ENCODE measurements at places on chromosomes 6 and 20.

DNA sequence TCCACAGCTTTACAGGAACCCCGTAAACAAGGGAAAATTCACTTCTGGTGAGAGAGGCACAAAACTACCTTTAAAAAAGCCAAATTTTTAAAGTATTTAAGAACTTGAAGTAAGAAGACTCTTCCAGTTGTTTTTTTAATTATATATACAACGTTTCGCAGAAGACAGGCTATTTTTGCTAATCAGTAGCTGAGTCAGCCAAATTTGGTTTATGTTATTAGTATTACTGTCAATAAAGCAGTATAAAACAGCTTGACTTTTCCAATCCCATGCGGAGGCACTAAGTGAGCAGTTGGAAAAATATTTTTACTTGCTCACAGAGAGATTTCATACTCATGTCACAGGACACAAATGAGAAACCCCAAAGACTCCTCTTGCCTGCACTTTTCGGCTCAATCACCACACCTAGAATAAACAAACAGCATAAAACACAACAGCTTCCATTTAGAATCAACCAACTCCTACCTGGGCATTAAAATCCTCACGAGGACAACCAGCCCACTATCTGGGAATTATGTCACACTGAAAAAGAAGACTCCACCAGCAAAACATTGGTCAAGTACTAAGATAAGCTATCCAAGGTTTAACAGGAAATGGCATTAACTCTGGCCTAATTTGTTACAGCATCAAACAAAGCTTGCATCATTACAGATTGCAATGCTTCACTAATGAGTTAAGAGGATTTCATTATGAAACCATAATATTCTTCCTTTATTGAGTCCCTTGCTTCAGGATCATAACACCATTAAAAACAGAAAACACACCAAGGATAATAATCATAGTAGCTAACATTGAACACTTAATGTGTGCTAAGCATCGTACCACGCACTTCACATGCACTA, 26.3 kb downstream of the ELOVL5 start:
- DNase-seq: no peak

DNA sequence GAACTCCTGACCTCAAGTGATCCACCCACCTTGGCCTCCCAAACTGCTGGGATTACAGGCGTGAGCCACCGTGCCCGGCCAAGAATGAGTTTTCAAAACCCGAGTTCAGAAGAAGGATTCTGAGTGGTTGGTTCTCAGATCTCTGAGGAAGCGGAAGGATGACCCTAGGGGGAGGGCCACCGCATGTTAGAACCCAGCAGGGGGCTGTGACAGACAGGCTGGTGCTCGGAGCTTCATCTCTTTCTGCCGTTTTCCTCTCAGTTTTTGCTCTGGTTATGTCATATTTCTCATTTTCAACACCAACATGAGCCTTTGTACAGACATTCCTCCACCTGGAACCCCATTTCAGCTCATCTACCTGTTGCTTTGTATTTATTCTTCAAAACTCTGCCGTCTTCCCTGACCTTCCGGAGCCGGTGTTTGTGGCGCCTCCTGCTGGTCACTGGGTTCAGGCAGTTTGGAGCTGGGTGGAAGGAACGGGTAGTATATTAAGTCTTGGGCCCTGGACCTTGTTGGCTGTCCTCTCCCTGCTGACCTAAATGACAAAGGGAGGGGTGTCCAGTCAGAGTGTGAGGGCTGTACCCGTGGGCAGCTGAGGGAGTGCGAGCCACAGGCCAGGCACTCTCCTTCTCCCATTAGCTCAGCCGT, at the start of gene DEFB123:
Gene DEFB123 (plus strand): TSS at position 621 of the 648 bp plus-strand sequence. CDS start 67 bp downstream, outside the sequence.
- DNase-seq: no peak

DNA sequence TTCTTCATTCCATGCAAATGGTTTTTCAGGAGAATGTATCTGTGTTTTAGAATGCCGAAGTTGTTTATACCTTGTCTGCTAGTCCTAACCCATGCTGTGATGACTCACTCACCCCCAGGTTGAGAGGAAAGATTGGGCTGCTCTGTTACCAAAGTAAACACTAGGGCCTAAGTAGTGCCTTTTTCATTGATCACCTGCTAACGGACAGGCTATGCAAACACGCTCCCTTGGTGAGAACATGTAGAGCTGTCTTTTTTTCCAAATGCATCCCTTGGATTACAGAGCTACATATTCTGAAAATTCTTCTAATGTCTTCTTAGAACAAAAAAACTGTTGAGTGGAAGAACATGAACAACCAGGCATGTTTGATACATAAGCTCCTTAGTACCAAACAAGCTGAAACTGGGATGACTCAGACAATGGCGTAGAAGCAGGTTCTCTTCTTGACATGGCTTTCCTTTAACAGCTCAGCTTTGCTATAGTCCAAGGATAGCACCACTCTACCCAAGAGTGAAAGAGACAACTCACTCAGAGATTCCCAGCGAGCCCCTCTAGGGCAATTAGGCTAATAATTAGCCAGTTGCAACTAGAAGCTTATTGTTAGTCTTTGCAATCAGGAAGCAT, 20.5 kb downstream of the PERP start:
- no peak for DNase-seq

DNA sequence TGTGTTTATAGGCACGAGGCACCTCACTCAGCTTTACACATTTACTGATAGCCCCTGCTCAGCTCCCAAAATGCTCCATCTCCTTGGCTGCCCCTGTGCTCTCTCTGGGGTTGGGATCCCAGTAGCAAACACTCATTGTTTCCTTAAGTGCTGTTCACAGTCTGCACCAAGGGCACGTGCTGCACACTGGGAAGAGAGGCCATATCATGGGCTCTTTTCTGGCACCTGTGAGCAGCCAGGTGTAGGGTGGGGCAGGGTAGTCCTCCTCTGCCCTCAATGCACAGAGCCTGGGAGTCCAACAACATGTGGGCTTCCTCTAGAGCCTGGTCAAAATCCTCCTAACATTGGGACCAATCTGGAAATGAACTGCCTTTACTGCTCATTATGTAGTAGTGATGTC, 67.9 kb downstream of the BANF2 start:
- DNase-seq: no peak

- no peak for DNase-seq
Measured at GRCh38 chr20:50563133-50563944, 53.2 kb downstream of the PTPN1 start.

DNA sequence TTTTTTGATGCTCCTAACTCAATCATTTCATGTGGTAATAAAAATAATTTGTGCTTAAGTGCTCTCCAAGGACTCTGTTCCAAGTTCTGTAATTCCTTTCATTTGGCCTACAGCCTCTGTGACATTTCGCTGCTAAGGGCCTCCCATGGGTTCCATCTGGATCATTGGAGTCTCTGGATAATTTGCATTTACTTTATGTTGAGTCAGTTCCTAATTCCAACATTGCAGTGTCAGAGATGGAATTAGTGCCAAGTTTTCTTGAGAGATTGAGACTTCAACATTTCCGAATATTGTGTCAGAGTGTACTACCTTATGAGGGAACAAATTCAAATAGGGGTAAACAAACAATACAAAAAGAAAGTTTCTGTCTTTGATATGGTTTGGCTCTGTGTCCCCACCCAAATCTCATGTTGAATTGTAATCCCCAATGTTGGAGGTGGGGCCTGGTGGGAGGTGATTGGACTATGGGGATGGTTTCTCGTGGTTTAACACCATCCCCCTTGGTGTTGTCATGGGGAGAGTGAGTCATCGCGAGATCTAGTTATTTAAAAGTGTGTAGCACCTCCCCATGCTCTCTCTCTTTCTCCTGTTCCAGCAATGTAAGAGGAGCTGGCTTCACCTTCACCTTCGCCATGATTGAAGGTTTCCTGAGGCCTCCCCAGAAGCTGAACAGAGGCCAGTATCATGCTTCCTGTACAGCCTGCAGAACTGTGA, 244.1 kb upstream of the TBX18 start:
- DNase-seq: peak; percentile 86

DNA sequence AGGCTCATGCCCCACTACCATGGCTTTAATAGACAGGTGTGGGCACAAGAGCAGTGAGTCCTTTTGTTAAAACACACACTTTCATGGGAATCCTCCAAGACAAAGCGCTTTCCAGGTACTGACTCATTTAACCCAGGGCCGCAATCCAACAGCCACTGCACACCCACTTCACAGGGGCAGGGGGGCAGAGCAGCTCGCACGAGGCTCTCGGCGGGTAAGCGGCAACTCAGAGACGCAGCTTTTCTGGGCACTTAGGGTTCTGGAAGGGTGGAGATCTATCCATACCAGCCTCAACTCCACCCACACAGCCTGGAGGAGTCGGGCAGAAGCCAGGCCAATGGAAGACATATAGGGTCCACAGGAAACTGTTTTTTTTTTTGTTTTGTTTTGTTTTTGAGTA, 28.6 kb downstream of the PSMG4 start:
- DNase-seq: no peak

DNA sequence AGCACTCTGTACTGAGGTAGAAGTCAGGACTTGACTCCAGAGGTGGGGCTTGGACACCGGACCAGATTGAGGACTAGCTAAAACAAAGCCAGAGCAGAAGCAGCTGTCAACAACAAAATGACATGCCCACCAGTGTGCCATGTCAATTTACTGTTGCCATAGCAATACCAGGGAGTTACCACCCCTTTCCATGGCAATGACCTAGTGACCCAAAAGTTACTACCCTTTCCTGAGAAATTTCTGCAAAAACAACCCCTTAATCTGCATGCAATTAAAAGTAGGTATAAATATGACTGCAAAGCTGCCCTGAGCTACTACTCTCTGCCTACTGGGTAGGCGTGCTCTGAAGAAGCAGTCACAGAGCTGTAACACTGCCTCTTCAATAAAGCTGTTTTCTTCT, 21.0 kb downstream of the MAP3K5 start:
- no peak for DNase-seq

DNA sequence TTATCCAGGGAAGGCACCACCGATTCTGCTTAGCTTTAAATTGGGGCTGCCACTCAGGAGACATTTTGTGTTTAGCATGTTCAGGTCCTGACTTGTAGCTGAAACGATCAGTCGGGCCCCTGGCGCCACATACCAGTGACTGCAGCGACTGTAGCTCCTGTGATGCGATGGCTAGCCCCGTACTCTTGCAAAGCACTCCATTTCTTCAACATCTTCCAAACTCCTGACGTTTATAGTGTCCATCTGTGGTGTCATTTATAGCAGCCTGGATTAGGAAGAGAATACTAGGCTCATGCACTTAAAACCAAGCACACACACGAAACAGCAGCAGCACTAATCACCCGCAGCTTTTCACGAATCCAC, 13.0 kb downstream of the POU3F2 start:
- DNase-seq: no peak

DNA sequence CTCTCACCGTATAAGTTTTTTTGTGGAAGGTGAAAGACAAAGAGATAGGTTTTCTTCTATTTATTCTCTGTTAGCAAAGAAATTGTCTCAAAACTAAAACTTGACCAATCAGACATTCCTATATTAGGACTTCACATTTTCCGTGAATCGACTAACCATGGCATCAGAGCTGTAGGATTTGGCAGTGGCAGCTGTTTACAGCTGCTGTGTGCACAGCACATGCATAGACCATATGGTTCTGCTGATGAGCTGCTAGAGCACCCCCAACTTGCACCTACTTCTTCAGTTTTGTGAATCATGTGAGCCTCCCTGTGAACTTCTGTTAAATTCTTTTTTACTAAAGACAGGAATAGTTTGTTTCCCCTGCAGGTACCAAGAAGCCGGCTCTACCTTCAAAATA, 157.9 kb downstream of the RFX6 start:
- DNase-seq: no peak

DNA sequence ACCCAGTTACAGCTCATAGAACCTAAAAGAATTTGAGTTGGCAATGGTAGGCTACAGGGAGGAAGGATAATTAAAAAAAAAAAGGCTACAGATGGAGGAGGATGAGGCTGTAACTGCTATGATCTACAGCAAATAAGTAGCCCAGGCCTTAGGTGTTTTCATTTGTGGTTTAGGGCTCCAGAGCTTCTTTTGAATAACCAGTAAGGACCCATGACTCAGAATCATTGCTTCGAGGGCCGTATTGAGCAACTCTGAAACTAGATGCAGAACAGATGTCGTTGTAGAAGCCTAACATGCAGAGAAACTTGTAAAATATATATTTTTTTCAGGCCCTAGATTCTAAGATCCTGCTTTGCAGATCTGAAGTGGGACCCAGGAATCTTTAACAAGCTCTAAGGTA, 19.0 kb upstream of the ASIP start:
- peak; percentile 94 for DNase-seq

DNA sequence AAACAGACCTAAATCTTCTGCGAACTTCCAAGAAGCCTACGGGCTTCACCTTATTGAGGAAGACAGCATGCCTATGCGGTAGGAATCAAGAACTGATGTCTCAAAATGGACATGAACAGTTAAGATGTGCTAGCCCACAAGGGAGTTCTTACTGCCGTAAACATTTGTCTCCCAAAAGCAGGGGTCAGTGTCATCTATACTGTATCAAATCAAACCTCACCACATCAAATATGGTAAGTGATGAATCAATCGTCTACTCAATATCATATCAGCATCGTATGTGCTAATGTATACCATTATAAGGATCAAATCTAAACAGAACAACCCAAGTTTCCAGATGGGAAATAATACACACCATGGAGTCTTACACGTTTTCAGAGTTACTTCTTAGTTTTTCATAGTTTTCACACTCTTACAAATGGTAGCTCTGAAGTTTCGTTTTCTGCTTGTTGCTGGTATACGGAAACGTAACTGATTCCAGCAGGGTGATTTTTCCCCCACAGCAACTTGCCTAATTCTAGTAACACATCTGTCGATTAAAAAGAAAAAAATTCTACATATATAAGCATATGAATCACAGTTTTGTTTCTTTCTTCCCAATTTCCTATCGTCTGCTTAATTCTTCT, 12.6 kb downstream of the RRBP1 start:
- no peak for DNase-seq
